ENCODE measurements at places on chromosomes 7 and 10.

GRCh38 chr10:28375399-28376354, 72.8 kb upstream of the MPP7 start:
- no peak for DNase-seq

DNA sequence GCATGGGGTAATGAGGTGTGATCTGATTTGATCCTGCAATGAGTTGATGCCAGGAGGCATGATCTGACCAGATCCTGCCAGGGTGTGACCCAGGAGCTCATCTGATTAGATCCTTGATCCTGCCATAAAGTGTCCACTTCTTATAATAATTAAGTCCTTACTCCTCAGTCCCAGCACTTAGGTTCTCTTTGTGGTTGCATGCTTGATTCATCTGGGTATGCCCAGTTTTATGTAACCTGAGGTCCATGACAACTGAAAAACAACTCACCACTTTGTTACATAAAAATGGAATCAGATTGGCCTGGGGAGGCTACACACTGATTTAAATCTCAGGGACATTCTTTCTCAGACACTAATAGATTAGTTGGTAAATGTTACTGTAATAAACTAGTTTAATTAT, 19.1 kb downstream of the ACADSB start:
- no peak for DNase-seq

GRCh38 chr7:113412410-113412809, 294.1 kb upstream of the SMIM30 start:
- no peak for DNase-seq

- no peak for DNase-seq
These were observed 68.0 kb downstream of the SEPTIN14 start for GRCh38 chr7:55794527-55794926.

- DNase-seq = no peak
These were observed 17.7 kb upstream of the ASB4 start for GRCh38 chr7:95467912-95468607.

GRCh38 chr10:7866176-7866575, 47.9 kb downstream of the TAF3 start:
- DNase-seq = no peak

DNA sequence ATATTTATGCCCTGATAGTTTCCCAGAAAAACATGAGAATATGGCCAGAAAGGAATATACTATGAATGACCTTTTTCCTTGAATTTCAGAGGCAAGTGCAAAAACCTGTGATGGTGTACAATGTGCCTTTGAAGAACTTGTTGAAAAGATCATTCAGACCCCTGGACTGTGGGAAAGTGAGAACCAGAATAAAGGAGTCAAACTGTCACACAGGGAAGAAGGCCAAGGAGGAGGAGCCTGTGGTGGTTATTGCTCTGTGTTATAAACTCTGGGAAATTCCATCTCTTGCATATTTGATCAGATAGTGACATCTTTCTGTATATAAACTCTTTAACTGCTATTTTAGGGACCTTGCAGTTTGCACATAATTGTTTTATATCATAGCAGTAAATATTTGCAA, 33.7 kb downstream of the RAB18 start:
- DNase-seq = no peak

- no peak for DNase-seq
These were observed 188.6 kb downstream of the RPS24 start for GRCh38 chr10:78222096-78222790.
